ENCODE measurements at places on chromosomes 3 and 15.

DNA sequence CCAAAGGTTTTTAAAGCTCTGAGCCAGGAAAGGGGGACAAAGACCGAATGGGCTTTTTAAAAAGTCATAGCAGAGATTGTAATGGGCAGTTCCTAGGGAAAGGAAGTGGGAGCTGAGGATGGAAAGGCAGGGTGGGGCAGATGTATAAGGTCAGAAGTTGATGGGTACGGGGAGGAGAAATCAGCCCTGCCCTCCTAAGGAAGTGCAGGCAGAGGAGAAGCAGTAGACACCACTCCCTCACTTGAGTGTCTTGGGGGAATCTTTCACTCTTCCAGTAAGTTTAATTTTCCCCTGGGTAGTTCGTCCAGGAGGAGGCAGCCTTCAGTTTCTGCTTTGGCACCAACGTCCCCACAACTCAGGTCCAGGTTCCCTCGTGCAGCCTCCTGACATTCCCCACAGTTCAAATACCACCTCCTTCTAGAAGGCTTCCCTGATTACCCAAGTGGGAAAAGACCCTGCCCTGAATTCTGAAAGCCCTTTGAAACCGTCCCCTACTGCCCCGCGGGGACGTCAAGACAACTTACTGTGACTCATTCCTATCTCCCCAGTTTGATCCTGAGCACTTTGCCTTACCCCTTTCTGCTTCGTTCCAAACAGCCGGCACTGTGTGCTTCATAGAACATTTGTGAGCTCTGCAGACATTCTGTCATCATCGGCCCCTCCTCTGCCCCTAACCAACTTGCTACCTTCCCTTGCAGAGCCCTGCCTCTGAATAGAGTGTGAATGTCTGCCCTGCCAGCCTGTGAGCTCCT lies 14.3 kb upstream of the SRP14 start:
- DNase-seq = no peak

DNA sequence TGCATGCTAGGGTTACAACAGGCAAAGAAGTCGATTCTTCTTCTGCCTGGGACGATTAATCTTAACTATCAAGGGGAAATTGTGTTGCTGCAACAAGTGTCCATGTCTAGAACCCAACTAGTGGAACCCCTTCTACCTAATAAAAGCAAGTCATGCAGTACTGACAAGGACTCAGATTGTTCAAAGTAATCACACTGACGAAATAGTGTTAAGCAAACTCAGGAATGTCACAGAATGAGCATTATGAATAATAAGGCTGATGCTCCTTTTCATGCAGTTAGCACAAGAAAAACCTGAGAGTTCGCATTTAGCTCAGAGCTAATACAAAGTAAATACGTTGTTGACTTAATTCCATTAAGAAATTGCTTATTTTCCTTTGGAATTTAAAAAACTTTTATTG lies 47.5 kb upstream of the TRIM42 start:
- no peak for DNase-seq

GRCh38 chr15:81643771-81644170 lies 269.8 kb upstream of the TMC3 start:
- DNase-seq = no peak

DNA sequence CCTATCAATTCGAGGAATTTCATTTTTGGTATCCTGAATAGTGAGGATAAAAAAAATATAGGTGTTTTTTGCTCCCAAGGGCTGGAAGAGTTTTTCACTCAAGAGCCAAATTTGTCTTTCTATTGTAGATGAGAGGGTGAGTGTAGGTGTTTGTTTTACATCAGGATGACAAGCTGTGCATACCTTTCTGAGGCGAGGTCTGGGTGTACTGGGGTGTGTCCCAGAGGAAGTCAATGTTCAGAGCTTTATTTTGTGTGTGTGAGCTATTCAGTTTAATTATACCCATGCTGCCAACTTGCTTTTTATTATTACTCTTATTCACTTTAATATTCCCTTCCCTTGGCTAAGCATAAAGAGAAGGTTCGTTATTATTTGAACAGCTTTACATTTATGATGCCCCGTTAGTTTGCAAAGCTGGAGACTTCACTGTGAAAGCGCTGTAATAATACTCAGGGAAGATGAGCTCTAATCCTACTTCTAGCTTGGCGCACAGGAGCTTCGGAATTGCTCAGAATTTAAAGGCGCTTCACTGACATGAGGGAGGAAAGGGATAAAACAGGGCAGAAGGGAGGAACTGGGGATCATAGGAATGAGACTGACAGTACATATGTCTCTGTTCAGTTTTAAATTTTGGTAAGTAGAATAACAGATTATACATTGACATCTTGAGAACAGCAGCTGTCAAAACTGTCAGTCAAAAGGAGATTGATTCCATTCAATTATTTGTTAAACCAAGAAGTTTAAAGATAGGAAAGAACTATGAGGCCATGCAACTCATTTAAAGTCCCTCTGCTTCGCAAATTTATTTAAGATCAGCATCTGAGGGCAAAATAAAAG lies 117.7 kb upstream of the TP63 start:
- DNase-seq = no peak

DNA sequence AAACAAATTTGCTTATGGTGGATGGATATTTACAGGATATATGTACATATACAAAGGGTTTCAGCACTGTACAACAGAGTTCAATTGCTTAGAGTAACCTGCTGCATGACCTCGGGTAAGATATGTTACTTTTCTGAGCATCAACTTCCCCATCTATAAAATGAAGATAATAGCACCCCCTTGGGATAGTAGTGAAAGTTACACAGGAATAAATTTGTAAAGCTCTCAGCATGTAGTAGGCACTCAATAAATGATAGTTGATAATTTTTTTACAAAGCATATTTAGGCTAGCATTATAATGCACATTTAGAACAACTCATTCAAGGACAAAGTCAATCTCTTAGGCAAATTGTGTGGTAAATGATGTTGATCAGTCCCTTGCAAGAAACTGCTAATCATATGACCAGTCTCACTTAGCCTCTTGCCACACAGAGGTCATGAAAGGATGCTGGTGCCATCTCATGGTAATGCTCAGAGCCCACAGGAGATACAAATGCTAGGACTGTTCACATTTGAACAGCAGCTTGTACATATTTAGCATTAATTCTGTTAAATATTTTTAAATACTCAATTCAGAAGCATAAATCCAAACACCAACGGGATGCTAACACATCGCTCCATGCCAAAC lies 123.9 kb downstream of the MAGI1 start:
- no peak for DNase-seq

DNA sequence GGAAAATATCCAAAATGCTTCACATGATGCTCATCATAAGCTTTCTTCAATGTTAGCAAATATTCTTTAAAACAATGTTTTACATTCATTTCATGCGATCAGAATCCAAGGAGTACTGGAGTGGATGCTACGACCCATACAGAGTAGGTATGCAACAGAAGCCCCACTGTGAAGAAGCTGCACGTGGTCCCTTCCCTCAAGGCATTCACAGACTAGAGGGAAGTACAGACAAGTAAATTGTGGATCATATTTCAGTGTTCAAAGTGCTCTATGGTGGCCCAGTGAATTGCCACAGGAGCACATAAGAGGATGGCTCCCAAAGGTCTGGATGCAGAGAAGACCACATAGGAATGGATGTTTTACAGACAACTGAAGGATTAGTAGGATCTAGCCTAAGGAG lies 789.9 kb downstream of the IGSF11 start:
- DNase-seq = no peak

GRCh38 chr3:135325096-135325495 lies 530.0 kb downstream of the EPHB1 start:
- no peak for DNase-seq

DNA sequence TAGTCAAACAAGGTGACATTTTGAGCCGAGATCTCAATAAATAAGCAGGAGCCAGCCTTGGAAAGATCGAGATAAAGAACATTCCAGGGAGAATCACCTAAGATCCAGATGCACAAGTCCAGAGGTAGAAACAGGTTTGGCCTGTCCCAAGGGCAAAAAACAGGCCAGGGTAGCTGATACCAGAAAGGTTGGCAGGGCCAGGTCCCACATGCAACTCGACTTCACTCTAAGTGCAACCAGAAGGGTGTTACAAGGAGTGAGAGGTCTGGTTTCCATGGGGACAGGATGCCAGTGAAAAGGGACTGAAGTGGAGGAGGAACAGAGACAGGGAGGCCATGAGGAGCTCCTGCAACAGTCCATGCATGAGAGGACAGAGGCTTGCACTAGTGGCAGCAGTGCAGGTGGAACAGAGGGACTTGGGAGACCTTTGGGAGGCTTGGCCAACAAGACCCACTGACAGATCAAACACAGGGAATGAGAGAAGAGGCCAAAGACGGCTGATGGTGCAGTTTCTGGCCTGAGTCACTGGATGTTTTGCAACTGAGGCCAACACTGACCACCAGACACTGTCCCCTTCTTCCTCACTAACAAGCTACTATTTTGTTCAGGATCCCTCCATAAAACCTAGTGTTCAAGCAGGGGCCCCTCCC lies 5.2 kb downstream of the TPRA1 start:
- DNase-seq = no peak

DNA sequence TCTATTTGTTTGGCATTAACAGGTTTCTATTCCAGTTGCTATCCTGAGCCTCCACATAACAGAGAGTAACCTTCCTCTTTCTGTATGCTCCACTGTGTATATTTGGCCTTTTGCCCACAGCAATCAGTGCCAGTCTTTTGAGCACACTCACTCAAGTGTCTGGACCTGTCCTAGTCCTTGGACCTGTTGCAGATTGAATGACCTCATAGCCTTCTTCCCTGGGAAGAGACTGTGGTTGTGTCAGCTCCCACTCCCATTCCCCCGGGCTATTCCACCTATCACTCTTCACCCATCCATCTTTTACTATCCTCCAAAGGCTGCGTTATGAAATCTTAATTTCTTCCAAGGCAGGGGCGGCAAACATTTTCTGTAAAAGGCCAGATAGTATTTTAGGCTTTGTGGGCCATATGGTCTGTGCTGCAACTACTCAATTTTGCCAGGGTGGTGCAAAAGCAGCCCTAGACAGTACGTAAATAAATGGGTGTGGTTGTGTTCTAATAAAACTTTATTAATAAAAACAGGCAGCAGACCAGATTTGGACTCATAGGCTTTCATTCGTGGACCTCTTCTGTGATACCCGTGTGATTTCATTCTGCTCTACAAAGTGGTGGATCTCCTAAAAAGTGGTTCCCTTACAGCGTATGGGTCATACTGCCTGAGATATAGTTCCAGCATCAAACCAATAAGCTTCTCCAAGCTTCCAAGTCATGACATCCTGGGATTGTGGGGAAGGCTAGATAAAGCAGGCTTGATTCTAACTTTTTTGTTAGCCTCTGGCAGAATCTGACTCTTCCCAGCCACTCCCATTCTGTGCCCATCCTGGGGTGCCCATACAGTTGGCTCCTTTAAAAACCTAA lies 57.4 kb downstream of the CDAN1 start:
- DNase-seq = no peak

All from stimulated activated CD8-positive, alpha-beta memory T cell treated with anti-CD3 and anti-CD28 coated beads, Interleukin-4, amount 100 ng/mL, for 4 hours (primary cell).